ENCODE measurements at places on chromosomes 5 and 9. TPM values are rescaled to one million over a fixed set of nuclear protein-coding genes. Genes with fewer than 3 reads are reported as not detected.

GRCh38 chr9:101791938-101792337 lies 53.5 kb upstream of the GRIN3A start:
- DNase-seq: no peak

Gene HRCT1
- polyA plus RNA-seq: 17.4 TPM

Gene CARD9
- polyA plus RNA-seq: 4.4 TPM

DNA sequence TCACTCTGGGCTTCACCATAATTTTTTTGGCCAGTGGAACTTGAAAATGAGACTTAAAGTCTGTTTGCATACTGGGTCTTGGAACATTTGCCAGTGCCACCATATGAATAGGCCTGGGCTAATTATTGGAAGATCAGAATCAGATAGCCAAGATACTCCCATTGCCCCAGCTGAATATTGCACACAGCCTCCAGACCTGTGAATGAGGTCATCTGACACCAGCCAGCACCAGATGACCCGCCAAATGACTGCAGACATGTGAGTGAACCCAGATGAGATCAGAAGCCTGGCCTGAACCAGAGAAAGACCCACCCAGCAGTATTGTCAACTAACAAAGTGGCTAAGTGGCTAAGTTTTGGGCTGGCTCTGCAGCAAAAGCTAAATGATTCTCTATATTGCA lies 220.5 kb upstream of the MPDZ start:
- no peak for DNase-seq

Gene LRRC70
- 2.5 TPM for polyA plus RNA-seq

DNA sequence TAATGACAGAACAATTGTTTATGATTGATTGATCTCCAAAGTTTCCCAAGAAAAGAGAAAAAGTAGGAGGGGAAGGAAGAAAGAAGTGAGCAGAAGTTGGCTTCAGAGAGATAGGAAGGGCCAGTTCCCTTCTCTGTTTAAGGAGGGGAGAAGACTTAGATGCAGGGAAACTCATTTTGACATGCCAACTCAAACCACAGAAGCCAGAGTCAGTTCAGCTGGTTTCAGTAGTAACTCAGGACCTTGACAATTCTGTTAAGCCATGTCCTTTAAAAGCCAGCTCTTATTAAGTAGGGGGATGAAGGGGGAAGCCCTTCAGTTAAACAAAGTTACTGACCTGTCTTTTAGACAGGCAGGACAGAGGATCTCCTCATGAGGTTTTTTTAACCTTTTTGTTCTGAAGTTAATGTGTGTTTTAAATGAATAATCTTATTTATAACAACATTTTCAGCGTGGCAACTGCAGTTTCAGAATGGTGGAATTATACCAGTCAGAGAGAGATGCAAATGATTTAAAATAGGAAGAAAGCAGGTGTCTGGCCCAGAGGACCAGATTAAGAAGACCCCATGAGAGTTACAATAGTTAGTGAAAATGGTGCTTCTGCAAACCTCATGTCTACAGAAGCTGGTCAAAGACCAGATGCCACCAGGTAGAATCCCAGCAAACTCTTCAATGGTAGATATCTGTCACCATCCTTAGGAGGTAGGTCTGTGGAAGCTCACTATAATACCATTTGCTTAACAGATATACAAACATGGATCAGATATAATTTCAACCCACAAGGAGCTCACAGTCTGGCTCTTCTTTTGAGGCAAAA lies 29.3 kb upstream of the ABL1 start:
- DNase-seq: no peak

DNA sequence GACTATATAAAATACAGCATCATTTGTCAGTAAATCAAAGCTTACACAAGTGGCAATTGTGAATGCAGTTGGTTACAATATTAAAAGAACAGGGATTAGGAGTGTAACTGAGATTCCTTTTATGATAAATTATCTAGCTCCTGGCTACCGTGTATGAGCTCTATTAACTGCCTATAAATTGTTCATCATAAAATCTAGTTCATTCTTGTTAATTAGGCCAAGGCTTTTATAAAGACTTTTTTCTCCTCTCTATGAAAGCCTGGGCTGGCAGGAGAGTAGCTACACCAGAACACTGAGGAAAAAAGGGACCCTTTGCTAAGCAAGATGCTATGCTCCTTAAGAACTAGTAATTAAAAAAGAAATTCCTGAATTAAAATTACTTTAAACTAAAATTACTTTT lies 132.4 kb upstream of the MEF2C start:
- DNase-seq: no peak

GRCh38 chr5:91020065-91020800 lies 362.9 kb downstream of the ARRDC3 start:
- DNase-seq: no peak

Data from aorta (tissue), 5 donors.